Progenitor cell of endocrine pancreas (in vitro differentiated cells): ENCODE measurements at places on chromosomes 6 and 20. TPM values are rescaled to one million over a fixed set of nuclear protein-coding genes. Genes with fewer than 3 reads are reported as not detected.
A peak's percentile ranks its signal among the peaks of the same experiment; 100 is the strongest.

DNA sequence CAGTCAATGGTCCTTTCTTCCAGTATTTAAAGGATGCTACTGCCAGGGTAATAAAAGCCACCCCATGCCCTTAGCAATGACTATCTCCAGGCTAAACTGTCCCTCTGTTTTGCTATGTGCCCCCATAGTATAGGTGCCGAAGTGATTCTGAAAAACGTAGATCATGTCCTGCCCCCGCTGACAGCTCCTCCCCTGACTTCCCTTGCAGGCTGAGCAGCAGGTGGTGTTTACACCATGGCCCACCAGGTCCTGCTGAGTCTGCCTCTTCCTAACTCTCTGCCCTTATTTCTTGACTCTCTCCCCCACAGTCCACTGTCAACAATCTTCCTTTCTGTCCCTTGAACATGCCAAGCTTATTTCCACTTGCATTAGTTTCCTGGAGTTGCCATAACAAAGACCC lies 352.5 kb upstream of the TSHZ2 start:
- no peak overlapping the region for H3K4me3 ChIP-seq
- no peak for DNase-seq
- H3K27me3 ChIP-seq, result peaks cover 14% of the 10 kb centered on the region

- no peak for DNase-seq
- H3K27ac ChIP-seq, result no peak within 1 kb of the TSS
- H3K4me3 ChIP-seq, result peak within 1 kb of the TSS; percentile 50
- no peaks in the 10 kb centered on the region for H3K36me3 ChIP-seq
- H3K4me1 ChIP-seq, result peaks cover 10% of the 10 kb centered on the region
Observed at GRCh38 chr6:133888929-133889556, at the start of gene TCF21. Gene TCF21, plus strand, starts transcription at chr6:133889113. Its CDS starts 285 bp downstream, at chr6:133889398.

- DNase-seq, result no peak
- no peaks in the 10 kb centered on the region for H3K27me3 ChIP-seq
- H3K4me1 ChIP-seq, result peaks cover 13% of the 10 kb centered on the region
- no peak overlapping the region for H3K4me3 ChIP-seq
Observed at GRCh38 chr6:82084324-82084920, 163.1 kb downstream of the IBTK start.

DNA sequence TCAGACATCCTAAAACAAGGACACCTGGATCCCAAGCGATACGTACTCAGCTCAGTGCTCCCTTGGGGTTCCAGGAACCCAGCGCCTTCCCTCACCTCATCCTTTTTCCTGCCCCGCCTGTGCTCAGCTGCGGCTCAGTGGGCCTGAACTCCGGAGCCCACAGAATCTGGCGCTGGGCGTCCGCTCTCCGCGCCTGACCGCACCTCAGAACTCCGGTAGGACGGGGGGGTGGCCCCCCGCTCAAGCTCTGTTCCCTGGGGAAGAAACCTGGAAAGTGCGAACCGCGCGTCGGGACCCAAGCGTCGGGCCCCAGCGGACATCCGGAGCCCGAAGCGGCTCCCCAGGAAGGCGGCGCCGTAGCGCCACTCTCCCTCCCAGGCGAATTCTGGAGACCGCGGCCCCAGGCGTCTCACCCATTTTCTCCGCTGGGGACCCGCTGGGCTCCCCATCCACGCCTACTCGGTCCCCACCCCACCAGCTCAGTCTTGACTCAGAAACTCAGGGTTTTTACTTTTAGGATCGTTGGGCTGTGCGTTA lies 336 bp upstream of the LY6G5C start:
- peak overlapping the region; percentile 85 for H3K27ac ChIP-seq
- peaks cover 15% of the 10 kb centered on the region for H3K4me1 ChIP-seq
- peak overlapping the region; percentile 83 for H3K4me3 ChIP-seq
- H3K36me3 ChIP-seq, result peaks cover 5% of the 10 kb centered on the region

- no peak overlapping the region for H3K4me3 ChIP-seq
- H3K36me3 ChIP-seq, result peaks cover 23% of the 10 kb centered on the region
Observed at GRCh38 chr20:3908667-3909066, 19.5 kb downstream of the PANK2 start.

The C6orf163 gene
- total RNA-seq, result 5.7 and 7.1 TPM in 2 replicates

- peaks cover 8% of the 10 kb centered on the region for H3K27me3 ChIP-seq
- no peak for DNase-seq
- no peak overlapping the region for H3K4me3 ChIP-seq
- H3K4me1 ChIP-seq, result peaks cover 53% of the 10 kb centered on the region
- no peaks in the 10 kb centered on the region for H3K36me3 ChIP-seq
Observed at GRCh38 chr6:109299776-109300564, 82.3 kb downstream of the CD164 start.

The MEI4 gene
- total RNA-seq, result 1.9 and 2.6 TPM in 2 replicates

The IMPG1 gene
- not detected in 2 replicates for total RNA-seq

The HFE gene
- 1.1 and 1.8 TPM in 2 replicates for total RNA-seq

GRCh38 chr6:47633141-47633540 lies 65.2 kb upstream of the ADGRF4 start:
- no peak overlapping the region for H3K4me3 ChIP-seq
- H3K27ac ChIP-seq, result no peak overlapping the region
- H3K4me1 ChIP-seq, result peaks cover 24% of the 10 kb centered on the region
- no peaks in the 10 kb centered on the region for H3K27me3 ChIP-seq
- no peak for DNase-seq

The KIAA1586 gene
- total RNA-seq, result 22.0 and 23.0 TPM in 2 replicates

The PMEPA1 gene
- 9.1 and 9.2 TPM in 2 replicates for total RNA-seq

The BPI gene
- total RNA-seq, result not detected in 2 replicates

- no peak overlapping the region for H3K27ac ChIP-seq
- no peak for DNase-seq
- no peaks in the 10 kb centered on the region for H3K4me1 ChIP-seq
- H3K36me3 ChIP-seq, result no peaks in the 10 kb centered on the region
Observed at GRCh38 chr6:39681674-39682121, 43.5 kb downstream of the KIF6 start.

The SOD2 gene
- total RNA-seq, result 64.8 and 68.9 TPM in 2 replicates

The KCNQ2 gene
- 14.6 and 15.6 TPM in 2 replicates for total RNA-seq

The DEFB124 gene
- not detected in 2 replicates for total RNA-seq

- H3K36me3 ChIP-seq, result no peaks in the 10 kb centered on the region
- no peak overlapping the region for H3K4me3 ChIP-seq
- no peak for DNase-seq
- H3K27me3 ChIP-seq, result peaks cover 3% of the 10 kb centered on the region
- peaks cover 4% of the 10 kb centered on the region for H3K4me1 ChIP-seq
Observed at GRCh38 chr20:24164360-24164759, 175.8 kb upstream of the GGTLC1 start.

DNA sequence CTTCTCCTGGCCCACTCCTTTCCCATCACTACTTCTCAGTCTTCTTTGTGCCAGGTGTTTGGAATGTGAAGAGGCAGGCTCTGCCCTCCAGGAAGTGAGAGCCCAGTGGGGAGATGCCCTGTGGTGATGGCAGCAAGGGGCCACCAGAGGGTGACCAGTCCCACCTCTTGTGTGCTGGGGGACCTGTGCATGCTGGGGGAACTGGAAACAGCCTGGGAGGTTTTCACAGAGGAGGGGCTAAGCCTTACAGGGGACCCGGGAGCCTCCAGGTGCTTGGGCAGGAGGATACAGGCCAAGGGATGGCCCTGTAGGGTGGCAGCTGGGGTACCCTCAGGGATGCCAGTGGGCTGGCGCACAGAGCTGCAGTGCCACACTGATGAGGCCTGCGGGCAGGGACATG lies 72.3 kb downstream of the RAMACL start:
- H3K27ac ChIP-seq, result no peak overlapping the region
- DNase-seq, result no peak
- H3K27me3 ChIP-seq, result no peaks in the 10 kb centered on the region
- H3K4me3 ChIP-seq, result no peak overlapping the region

DNA sequence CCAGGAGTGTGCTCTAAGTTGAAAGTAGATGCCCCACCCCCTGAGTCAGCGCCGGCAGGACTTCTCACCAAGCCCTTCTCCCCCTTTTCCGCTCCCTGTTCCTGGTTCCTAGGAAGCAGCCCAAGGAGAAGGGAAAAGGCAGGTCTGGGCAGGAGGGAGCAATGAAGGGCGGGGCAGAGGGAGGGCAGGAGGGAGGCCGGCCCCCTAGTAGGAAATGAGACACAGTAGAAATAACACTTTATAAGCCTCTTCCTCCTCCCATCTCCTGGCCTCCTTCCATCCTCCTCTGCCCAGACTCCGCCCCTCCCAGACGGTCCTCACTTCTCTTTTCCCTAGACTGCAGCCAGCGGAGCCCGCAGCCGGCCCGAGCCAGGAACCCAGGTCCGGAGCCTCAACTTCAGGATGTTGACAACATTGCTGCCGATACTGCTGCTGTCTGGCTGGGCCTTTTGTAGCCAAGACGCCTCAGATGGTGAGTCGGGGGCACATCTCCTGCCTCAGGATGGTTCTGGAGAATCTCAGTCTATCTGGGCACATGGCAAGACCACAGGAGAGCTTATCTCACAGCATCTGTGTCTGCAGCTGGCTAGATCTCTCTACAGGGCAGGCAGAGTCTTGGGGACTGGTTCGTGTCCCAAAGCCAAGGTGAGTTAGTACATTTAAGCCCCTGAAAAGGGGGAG lies at the start of gene PROCR:
Gene PROCR (plus strand): TSS at position 320 of the 681 bp plus-strand sequence. CDS start 83 bp downstream, at position 403.
- H3K27ac ChIP-seq, result no peak within 1 kb of the TSS
- H3K4me3 ChIP-seq, result no peak within 1 kb of the TSS
- H3K36me3 ChIP-seq, result peaks cover 2% of the 10 kb centered on the region
- peaks cover 23% of the 10 kb centered on the region for H3K27me3 ChIP-seq

The HRH3 gene
- 0.10 TPM in 1 of 2 replicates, not detected in the other for total RNA-seq

GRCh38 chr6:144778773-144779492 lies 493.8 kb downstream of the UTRN start:
- no peak for DNase-seq
- H3K4me3 ChIP-seq, result no peak overlapping the region
- H3K27ac ChIP-seq, result no peak overlapping the region
- H3K27me3 ChIP-seq, result no peaks in the 10 kb centered on the region

DNA sequence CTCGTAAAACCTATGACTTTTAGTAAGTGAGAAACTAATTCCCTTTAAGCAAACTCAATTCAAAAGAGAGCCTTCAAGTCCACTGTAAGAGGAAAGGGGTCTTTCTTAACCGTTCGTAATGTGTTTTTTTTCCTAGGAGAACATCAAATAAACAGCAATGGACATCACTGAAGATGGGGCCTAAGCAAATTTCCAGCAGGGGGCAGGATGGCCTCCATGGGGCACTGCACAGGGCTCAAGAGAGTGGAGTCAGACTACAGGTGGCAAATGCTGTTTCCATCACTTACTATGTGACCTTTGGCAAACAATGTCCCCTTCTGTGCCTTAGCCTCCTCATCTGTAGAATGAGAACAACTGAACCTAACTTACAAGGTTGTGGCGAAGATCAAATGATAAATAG lies 88.7 kb downstream of the ARHGAP18 start:
- H3K36me3 ChIP-seq, result peaks cover 16% of the 10 kb centered on the region
- H3K4me3 ChIP-seq, result no peak overlapping the region
- DNase-seq, result no peak

- peaks cover 6% of the 10 kb centered on the region for H3K36me3 ChIP-seq
- no peak overlapping the region for H3K4me3 ChIP-seq
- no peak overlapping the region for H3K27ac ChIP-seq
- no peaks in the 10 kb centered on the region for H3K27me3 ChIP-seq
Observed at GRCh38 chr6:158384671-158385110, 72.4 kb downstream of the TULP4 start.

The TRIM10 gene
- total RNA-seq, result not detected in 2 replicates

DNA sequence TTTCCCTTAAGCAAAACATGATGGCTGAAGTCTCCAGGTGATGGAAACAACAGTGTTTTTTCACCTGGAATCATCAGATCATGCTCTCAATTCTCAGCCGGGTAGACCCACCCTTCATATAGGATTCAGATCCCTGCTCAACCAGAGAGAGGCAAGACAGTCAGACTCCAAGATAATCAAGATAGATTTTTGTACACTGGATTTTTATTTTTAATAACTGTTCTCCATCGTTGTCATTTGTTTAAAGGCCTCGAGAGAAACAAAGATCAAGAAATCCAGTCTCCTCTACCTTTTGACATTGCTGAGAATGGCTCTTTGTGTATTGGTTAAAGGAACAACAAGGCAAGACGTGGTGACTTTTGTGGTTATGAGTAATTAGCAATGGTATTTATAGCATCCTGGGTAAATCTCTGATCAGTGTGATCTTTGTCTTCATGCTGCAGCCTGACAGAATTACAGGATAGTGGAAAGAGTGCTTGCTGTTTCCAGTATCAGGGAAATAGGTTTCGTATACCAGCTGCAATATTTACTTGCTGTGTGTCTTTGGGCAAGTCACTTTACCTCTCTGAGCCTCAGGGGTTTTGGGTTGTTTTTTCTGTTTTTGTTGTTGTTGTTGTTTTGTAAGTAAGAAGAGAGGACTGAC lies 29.9 kb downstream of the ID4 start:
- H3K27ac ChIP-seq, result no peak overlapping the region
- no peaks in the 10 kb centered on the region for H3K36me3 ChIP-seq
- H3K4me3 ChIP-seq, result no peak overlapping the region
- H3K4me1 ChIP-seq, result peaks cover 35% of the 10 kb centered on the region
- peaks cover 24% of the 10 kb centered on the region for H3K27me3 ChIP-seq

DNA sequence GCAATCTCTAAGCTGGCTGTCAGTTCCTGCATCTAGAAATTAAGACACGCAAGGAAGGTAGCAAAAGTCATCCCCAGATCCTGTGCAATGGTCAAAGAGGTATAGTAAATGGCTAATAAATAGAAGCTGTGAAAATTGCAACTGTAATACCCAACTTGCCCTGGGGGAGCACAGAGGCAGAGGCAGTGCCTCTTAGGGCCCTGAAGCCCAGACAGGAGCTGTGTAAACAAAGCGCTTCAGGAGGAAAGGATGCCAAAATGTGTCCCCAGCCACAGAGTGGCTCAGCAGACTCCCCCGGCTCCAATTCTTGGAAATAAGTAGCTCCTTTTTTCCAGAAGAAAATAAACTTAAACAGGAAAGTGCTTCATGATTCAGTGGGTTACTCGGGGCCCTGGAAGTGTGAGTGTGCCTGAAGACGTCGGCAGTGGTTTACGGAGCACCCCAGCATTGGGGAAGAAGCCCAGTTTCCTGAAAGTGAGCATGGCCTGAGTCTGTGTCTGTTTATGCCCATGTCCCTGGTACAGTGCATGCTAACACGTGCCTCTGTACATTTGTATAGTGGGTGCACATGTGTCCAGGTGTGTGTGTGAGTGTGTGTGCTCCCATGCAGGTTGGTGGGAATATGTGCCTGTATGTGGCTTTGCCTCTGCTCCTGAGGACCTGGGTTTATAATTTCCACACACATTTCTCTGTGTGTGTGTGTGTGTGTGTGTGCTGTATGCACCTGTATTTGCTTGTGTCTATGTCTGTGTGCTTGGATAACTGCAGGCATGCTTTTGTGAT lies 246.7 kb downstream of the MAFB start:
- no peaks in the 10 kb centered on the region for H3K4me1 ChIP-seq
- no peaks in the 10 kb centered on the region for H3K36me3 ChIP-seq
- DNase-seq, result no peak
- peaks cover 12% of the 10 kb centered on the region for H3K27me3 ChIP-seq
- no peak overlapping the region for H3K27ac ChIP-seq
- H3K4me3 ChIP-seq, result no peak overlapping the region

The TENT5A gene
- total RNA-seq, result 8.1 and 9.6 TPM in 2 replicates

The SYCP2L gene
- 11.8 and 16.8 TPM in 2 replicates for total RNA-seq

- no peaks in the 10 kb centered on the region for H3K36me3 ChIP-seq
- H3K4me1 ChIP-seq, result no peaks in the 10 kb centered on the region
- no peak overlapping the region for H3K27ac ChIP-seq
Observed at GRCh38 chr6:32825966-32826365, 9.2 kb upstream of the HLA-DOB start.

DNA sequence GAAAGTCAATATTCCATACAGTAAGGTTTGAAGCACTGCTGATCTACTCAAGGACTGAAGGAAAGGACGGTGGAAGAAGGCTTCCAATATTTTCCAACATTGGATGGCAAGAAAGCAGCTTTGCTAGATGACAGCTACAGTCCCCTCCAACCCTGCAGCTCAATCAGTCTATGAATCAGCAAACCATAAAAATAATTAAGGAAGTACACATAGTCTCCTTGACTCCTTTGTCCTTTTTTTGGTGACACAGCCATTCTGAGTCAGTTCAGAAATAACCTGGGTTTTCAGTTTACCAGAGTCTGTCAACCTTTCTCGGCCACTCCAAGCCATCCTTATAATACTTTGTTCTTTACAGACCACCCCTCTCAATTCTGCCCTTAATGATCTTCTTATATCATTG lies 232.5 kb downstream of the IBTK start:
- H3K4me3 ChIP-seq, result no peak overlapping the region
- no peak overlapping the region for H3K27ac ChIP-seq
- no peak for DNase-seq
